AG09309 (cell line): ENCODE measurements at places on chromosomes 3 and 15.
A peak's percentile ranks its signal among the peaks of the same experiment; 100 is the strongest.

GRCh38 chr3:84292128-84292527 is 666.7 kb upstream of the CADM2 start:
- DNase-seq = no peak

DNA sequence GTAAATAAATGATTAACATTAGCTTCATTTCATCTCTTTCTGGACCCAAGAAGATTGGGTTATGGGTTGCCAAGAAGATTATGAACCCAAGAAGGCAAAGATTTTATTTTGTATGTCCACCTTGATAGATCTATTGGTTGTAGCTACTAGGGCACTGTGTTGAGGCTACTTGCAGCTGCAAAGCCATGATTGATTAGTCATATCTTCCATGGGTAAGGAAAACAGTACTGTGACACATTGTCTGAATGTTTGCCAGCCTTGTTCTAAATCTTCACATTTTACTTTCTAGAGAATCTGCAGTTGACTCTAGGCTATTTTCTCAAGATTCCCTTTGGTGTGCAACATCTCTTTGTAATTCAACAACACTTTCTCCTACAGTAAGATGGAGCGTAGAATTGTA is 229.2 kb upstream of the KCNH8 start:
- DNase-seq = no peak

GRCh38 chr3:134449277-134449676 is 36.5 kb downstream of the ANAPC13 start:
- DNase-seq = no peak

- DNase-seq = peak; percentile 11
Measured at GRCh38 chr15:27017168-27017809, 46.3 kb downstream of the GABRG3 start.
